ENCODE measurements at places on chromosomes 6 and 20.

DNA sequence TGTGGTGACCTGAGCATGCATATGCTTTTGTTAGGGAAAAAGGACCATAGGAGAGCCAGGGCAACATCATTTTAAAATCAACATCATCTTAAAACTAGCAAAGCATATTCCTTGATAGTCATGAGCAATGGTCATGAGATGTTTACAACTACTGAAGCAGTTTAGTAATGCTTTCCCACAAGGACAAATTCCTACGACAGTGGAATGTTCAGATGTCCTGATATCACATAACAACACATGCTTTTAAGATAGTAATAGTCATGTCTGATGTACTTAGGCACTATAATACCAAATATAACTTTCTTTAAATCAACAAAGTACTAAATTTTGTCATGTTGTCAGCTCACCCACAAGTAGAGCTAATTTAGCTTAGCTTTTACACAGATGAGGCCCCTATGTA is 370.3 kb downstream of the HTR1B start:
- no peak for DNase-seq

GRCh38 chr6:21560249-21560648 is 33.3 kb upstream of the SOX4 start:
- no peak for DNase-seq

DNA sequence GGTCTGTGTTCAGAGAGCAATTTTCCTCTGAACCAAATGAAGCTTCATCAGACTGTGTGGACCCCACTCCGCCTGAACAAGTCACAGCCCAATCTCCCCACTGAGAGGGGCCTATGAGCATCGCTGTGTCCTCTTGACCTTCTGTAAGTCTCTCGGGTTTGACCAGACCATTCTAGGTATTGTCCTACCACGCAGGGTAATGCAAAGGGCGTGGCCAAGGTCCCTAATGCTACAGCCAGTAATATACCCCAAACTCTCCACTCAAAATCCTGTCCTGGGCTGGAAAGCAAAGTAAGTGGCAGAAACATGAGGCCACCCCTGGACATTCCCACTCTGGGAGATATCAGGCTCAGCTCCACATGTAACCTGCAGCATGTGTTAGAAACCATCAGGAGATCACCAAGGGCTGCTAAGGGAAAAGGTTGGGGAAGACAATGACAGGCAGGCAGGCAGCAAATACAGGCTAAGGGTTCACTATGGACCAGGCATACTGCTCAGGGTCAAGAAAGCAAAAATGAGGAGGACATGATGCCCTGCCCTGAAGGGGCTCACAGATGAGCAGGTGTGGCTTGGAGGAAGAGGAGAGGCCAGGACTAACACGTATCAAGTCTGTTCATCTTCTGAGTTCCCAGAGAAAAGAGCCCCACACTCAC is 33.4 kb downstream of the MRPL14 start:
- no peak for DNase-seq

GRCh38 chr20:33781945-33782344 is 29.2 kb upstream of the CHMP4B start:
- DNase-seq, result no peak

- no peak for DNase-seq
Measured at GRCh38 chr6:32146287-32146686, 5.5 kb downstream of the PRRT1 start.
